Naive B cell (primary cell): ENCODE measurements at places on chromosomes 2 and 18. TPM values are rescaled to one million over a fixed set of nuclear protein-coding genes. Genes with fewer than 3 reads are reported as not detected.

- H3K4me3 ChIP-seq = no peak overlapping the region
- DNase-seq = no peak
- peaks cover 5% of the 10 kb centered on the region for H3K27me3 ChIP-seq
- no peaks in the 10 kb centered on the region for H3K36me3 ChIP-seq
- H3K4me1 ChIP-seq = no peaks in the 10 kb centered on the region
Measured at GRCh38 chr2:64485331-64485730, 31.4 kb downstream of the LGALSL start.

DNA sequence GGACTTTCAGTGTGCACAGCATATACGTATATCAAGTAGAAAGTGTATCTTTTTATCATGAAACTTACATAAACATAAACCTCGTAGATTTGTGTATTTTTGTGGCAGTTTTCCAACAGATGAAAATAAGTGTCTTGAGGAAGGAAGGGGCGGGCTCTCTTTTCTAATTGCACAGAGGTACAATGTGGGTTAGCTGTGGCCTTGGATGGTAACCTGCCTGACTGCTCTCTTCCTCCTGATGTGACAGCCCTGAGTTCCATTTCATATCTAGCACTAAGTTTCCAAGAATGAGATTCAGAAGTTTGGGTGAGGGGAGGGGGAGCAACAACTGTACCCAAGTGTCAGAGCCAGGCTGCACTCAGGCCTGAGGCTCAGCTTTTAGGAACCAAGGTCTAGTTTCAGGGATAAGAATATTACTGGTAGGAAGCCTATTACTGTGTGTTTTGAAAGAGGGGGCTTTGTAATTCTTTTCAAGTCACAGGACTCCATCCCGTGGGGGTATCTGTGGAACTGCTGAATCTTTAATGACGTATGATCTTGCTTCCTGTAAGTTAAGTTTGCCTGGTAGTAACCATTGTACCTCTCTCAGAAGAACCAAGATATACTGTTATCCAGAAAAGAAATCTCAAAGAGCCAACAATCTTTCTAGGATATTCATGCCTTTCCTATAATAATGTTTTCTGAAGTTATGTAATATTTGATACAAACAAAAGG lies 483.7 kb downstream of the PTPRM start:
- H3K36me3 ChIP-seq = no peaks in the 10 kb centered on the region
- no peak overlapping the region for H3K27ac ChIP-seq
- no peaks in the 10 kb centered on the region for H3K27me3 ChIP-seq
- no peaks in the 10 kb centered on the region for H3K4me1 ChIP-seq

KIAA2012 gene
- polyA plus RNA-seq = not detected

DNA sequence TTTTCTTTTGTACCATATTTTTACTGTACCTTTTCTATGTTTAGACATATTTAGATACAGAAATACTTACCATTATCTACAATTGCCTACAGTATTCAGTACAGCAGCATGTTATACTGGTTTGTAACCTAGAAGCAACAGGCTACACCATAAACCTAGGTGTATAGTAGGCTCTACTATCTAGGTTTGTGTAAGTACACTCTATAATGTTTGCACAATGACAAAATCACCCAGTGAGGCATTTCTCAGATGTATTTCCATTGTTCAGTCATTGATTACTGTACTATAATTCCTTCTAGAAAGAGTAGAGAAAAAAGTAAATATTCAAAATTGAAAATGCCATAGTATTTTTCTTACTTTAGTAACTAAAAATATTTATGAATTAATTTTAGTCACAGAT lies 490.1 kb upstream of the REG3G start:
- no peaks in the 10 kb centered on the region for H3K27me3 ChIP-seq
- H3K27ac ChIP-seq = no peak overlapping the region
- no peak overlapping the region for H3K4me3 ChIP-seq
- H3K4me1 ChIP-seq = no peaks in the 10 kb centered on the region
- no peaks in the 10 kb centered on the region for H3K36me3 ChIP-seq
- DNase-seq = no peak

DNA sequence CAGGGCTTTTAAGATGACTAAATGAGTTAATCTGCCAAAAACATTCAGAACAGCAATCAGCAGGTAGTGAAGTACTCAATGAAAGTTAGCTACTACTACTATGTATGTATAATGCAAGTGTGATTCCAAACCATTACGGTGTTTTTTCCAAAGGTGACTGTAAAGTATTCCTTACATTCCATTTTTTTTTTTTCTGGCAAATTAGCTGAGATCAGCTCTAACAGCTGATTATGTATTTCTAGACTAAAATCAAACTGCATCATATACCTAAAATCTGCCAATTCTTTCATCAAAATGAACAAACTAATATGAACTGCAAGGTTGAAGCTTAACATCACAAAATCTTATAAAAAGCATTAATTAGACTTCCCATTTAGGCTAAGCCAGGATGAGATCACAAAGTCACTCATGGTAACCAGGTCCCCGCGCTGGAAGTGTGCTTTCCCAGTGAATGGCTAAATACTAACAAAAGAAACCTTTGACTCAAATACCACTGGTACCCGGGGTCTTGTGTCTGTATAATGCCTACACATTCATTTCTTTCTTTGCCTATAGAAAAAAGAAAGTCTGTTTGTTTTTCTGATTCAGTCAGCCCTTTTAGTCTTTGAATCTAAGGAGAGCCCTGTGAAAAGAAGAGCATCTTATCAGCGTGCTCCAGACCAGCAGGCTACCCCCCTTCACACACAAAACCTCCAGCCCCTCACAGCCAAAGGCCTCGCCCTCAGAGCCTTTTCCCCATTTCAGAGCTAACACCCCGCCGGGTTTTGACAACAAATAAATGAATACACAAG lies 88.3 kb downstream of the RBMS1 start:
- peaks cover 77% of the 10 kb centered on the region for H3K4me1 ChIP-seq
- peak overlapping the region; percentile 76 for H3K4me3 ChIP-seq
- peak overlapping the region; percentile 96 for H3K27ac ChIP-seq
- H3K36me3 ChIP-seq = peaks cover 7% of the 10 kb centered on the region
- no peak for DNase-seq

DNA sequence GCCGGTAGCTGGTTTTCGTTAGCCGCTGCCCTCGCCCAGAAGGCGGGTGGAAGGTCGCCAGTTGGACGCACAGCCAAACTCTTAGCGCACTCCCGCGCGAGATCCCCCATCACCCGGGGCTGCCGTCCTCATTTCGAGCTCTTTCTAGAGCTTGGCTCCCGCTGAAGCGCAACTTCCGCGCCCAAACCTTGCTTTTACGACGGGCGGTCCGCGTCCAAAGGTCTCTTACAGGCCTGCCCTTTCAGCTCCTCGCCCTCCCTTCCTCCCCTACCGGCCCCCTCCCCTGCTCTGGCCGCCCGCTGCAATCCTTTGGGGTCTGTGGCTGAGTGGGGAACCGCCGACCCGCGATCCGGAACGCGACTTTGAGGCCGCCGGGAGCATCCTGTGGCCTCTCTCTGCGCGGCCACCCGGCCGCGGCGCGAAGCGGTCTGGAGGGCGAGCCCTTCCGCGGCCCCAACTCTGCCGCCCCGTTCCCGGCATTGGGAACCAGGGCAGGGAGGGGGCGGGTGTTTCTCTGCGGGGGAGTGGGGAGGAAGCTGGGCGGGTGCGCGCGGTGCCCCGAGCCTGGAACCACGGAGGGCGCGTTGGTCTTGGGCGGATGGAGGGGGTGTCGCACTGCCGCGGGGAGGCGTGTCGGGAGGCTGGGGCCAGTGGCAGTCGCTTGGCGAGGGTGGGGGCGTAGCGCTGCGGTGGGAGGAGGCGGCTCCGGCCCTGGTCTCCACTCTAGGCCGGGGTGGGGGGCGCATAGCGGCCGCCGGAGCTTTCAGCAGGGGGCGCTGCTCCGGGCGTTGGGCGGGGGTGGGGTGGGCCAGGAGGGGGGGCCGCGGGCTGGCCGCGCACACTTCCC lies at the start of gene GDF7:
Gene GDF7, plus strand, starts transcription at position 841 of the 847 bp plus-strand sequence. CDS start 96 bp downstream, outside the sequence.
- H3K27me3 ChIP-seq = peaks cover 63% of the 10 kb centered on the region
- peak within 1 kb of the TSS; percentile 39 for H3K27ac ChIP-seq
- no peaks in the 10 kb centered on the region for H3K36me3 ChIP-seq
- DNase-seq = peak; percentile 50

FBXO41 gene
- 1.1 TPM for polyA plus RNA-seq

DNA sequence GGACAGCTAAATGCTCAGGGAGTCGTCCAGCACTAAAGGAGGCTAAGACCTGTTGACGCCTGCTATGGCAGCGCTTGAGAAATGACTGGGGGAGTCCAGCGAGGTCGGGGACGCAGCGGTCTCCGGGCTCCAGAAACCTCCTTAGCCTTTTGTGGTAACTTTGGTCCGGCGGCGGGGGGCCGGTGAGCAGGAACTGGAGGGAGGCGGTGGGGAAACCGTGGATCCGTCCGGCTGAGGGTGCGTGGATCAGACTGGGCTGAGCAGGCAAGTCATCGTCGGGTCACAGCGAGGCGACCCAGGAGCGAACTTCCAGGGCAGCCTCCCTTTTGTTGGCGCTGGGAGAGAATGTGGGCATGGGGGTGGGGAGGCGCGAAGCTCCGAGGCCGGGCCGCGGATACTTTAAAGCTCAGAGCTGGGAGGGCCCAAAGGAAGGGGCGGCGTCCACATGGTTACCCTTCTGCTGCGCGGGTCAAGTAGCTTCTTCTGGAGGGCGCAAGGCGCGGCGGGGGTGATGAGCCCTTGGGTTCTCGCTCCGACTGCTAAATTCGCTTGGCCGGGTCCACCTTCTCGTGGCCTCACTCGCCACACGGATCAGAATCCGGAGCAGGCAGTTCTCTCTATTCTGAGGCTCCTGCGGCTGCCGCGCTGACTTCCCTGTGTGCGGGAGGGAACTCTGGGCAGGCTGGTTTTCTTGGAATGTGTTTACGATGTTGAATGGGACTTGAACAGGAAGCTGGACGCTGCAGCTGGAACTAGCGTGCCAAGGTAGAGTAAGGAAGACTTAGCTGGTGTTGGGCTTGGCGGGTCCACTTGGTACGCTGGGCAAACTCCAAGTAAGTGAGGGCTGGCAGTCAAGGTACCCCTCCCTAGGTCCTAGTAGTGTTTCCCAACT lies 920 bp downstream of the GULP1 start:
- no peak overlapping the region for H3K27ac ChIP-seq
- no peaks in the 10 kb centered on the region for H3K36me3 ChIP-seq
- H3K4me3 ChIP-seq = no peak overlapping the region
- peaks cover 8% of the 10 kb centered on the region for H3K4me1 ChIP-seq
- DNase-seq = no peak

DNA sequence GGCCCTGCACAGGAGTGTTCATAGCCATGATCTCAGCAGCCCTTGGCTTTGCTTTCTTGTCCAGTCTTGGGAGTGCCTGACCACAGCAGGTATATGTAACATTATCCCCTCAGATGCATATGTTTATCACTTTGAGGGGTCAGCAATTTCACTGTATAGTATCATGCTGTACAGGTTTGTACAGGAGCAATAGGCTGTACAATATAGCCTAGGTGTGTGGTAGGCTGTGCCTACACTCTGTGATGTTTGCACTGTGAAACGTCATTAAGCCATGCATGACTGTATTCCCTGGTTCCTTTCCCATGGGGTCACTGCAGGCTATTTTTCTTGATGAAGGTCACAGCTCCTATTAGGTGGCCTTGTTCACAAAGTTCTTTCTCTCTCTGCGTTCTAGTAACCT lies 4.7 kb upstream of the IL36G start:
- no peak overlapping the region for H3K4me3 ChIP-seq
- no peaks in the 10 kb centered on the region for H3K4me1 ChIP-seq
- H3K27ac ChIP-seq = no peak overlapping the region
- H3K36me3 ChIP-seq = no peaks in the 10 kb centered on the region
- DNase-seq = no peak
- peaks cover 41% of the 10 kb centered on the region for H3K27me3 ChIP-seq

FANCL gene
- 10.3 TPM for polyA plus RNA-seq

GAREM1 gene
- polyA plus RNA-seq = 0.66 TPM

- H3K27ac ChIP-seq = peak overlapping the region; percentile 56
- H3K27me3 ChIP-seq = no peaks in the 10 kb centered on the region
- H3K36me3 ChIP-seq = no peaks in the 10 kb centered on the region
- DNase-seq = no peak
Measured at GRCh38 chr2:205747829-205748386, 65.6 kb downstream of the NRP2 start.

GRCh38 chr2:67524777-67525176 lies 127.6 kb downstream of the ETAA1 start:
- H3K27me3 ChIP-seq = no peaks in the 10 kb centered on the region
- no peak overlapping the region for H3K27ac ChIP-seq
- DNase-seq = no peak
- no peaks in the 10 kb centered on the region for H3K4me1 ChIP-seq
- H3K36me3 ChIP-seq = peaks cover 4% of the 10 kb centered on the region
- no peak overlapping the region for H3K4me3 ChIP-seq

DNA sequence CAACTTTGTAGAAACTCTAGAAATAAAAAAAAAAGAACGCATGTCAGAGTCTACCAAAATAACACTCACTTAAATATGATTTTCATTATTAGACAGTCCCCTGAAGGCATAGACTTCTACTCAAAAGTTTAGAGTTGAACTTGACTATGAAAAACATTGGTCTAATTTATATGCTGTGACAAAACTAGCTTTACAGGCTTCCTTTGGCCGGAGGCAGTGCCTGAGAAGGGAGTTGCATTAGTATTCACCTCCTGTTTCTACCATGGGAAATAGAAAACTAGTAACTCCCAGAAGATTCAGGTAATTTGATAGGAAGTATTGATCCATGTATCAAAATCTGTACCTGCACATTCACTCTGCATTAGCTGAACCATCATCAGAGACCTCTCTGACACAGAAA lies 163.4 kb upstream of the NOSTRIN start:
- peak overlapping the region; percentile 34 for H3K27ac ChIP-seq
- H3K36me3 ChIP-seq = no peaks in the 10 kb centered on the region
- no peak for DNase-seq

GRCh38 chr2:195471163-195471562 lies 185.9 kb upstream of the SLC39A10 start:
- no peak for DNase-seq
- H3K4me3 ChIP-seq = no peak overlapping the region
- peaks cover 1% of the 10 kb centered on the region for H3K36me3 ChIP-seq
- H3K27me3 ChIP-seq = no peaks in the 10 kb centered on the region
- H3K4me1 ChIP-seq = peaks cover 7% of the 10 kb centered on the region
- no peak overlapping the region for H3K27ac ChIP-seq

- DNase-seq = no peak
- H3K36me3 ChIP-seq = no peaks in the 10 kb centered on the region
- peaks cover 44% of the 10 kb centered on the region for H3K4me1 ChIP-seq
- peak overlapping the region; percentile 99 for H3K27ac ChIP-seq
- H3K27me3 ChIP-seq = no peaks in the 10 kb centered on the region
Measured at GRCh38 chr2:36967236-36967876, 1.0 kb upstream of the STRN start.

RBFA gene
- 16.7 TPM for polyA plus RNA-seq

DNA sequence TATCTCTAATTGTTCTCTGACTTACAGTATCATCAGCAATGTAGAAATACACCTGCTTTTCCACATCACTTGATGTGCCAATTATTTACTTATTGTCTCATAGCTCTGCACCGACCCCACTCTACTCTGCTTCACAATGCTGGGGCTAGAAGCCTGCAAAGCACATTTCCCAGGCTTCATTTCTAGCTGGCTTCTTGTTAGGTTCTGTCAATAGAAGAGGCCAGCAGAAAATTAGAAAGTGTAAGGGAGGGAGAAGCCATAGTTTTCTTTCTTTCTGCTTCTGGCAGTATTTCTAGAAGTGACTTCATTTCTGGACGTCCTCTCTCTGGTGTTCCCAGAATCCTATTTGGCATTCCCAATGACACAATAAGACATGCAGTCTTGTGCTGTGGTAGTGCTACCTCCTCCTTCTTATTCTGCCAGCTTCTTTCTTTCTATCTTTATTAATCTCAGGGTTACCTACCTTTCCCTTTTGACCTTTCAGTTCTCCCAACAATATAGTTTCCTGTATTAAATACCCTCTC lies 12.5 kb upstream of the TANC1 start:
- no peak for DNase-seq
- no peak overlapping the region for H3K27ac ChIP-seq
- no peaks in the 10 kb centered on the region for H3K36me3 ChIP-seq
- peaks cover 36% of the 10 kb centered on the region for H3K27me3 ChIP-seq
- peaks cover 10% of the 10 kb centered on the region for H3K4me1 ChIP-seq
